Activated effector memory CD4-positive, alpha-beta T cell treated with anti-CD3 and anti-CD28 coated beads, Interleukin-2, amount 50 U/mL, for 16 hours (primary cell): ENCODE measurements at places on chromosomes 12 and 14.
A peak's percentile ranks its signal among the peaks of the same experiment; 100 is the strongest.

DNA sequence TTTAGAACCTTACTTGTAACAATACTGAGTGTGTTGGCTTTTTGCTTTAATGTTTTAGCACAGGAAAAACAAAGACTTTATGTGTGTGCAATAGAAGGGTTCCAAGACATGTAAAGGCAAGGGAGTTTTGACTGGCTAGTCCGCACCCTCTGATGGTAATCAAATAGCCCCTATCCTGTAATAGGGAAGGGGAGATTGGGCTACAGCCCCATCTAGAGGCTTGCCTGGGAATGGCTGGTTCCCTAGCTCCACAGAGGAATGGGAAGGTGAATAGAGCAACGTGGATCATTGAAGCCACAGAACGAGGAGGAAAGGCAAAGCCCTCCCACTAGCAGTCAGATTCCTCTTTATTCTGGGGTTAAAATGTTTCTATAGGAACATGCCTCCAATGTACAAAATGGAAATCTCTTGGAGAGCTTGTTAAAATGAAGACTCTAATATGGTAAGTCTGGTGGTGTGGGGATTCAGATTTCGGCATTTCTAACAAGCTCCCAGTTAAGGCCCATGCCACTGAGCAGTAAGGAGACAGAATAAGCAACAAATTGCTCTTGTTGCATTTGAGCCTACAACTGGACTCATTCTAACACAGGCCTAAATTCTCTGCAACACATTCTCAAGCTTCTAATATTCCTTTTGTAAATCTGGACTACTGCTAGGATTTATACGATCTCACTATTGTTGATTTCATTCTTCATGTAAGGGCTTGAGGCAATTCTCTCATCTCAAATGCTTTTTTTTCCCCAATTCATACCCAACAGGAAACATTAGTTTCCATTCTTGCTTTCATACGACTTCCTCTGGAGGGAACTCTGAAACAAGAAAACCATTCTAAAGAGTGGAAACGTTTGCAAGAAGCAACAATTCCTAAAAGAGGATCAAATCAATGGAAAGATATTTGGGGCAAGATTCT is 57.1 kb downstream of the NIN start:
- DNase-seq: peak; percentile 71

GRCh38 chr12:112837629-112838197 is 46.2 kb downstream of the RPH3A start:
- no peak for DNase-seq

- no peak for DNase-seq
Observed at GRCh38 chr12:15801770-15802744, 12.9 kb upstream of the EPS8 start.

DNA sequence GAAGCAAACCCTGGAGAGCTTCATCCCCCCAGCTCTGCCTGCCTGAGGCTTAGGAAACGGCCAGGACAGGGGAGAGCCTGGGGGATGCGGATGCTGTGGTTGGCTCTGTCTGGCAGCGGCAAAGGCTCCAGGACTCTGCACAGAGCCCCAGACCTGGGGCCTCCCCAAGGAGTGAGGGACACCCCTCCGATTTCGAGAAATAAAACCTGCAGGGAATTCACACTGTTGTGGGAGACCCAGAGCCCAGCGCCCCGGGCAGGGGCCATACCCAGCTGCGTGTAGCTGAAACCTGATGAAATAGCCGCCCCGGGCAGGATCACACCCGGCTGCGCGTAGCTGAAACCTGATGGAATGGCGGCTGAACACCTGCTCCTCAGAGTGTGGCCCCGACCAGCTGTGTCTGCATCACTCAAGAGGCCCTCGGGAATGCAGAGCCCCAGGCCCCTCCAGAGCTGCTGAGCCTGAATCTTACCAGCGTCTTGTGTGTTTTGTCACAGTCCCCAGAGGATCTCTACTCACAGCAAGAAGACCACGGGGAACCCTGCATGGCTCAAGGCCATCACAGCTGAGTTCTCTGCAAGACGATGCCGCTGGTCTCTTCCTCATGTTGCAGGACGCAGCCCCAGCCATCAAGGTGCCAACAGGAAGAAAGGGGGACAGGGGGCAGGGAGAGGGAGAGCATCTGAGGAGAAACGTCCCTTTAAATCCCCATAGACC is 46.5 kb upstream of the GALNT9 start:
- no peak for DNase-seq

GRCh38 chr12:43332977-43333640 is 218.9 kb downstream of the ADAMTS20 start:
- no peak for DNase-seq

DNA sequence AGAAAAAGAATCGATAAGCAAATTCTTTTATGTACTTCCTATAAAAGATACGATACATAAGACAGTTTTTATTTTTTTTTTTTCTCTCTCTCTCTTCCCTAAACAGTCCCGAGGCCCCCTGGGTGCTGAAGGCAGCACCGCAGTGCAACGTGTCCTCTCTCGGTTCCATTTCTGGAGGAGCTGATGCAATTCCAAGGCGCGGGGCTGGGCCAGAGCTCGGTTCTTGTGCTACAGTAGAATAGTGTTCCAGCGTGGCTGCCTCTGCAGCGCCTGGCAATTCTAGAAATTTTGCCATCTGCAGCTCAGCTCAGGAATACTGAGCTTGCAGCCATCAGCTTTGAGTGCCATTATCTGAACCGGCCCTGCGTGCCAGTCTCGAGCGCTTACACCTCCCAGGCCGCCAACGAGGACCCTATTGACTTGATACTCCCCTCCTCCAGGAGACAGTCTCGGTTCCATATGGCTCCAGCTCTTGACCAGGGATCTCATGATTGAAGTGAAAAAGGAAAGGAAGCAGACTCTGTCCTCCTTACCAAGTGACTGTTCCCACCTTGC is 630 bp downstream of the ALDH1L2 start:
- DNase-seq: no peak

DNA sequence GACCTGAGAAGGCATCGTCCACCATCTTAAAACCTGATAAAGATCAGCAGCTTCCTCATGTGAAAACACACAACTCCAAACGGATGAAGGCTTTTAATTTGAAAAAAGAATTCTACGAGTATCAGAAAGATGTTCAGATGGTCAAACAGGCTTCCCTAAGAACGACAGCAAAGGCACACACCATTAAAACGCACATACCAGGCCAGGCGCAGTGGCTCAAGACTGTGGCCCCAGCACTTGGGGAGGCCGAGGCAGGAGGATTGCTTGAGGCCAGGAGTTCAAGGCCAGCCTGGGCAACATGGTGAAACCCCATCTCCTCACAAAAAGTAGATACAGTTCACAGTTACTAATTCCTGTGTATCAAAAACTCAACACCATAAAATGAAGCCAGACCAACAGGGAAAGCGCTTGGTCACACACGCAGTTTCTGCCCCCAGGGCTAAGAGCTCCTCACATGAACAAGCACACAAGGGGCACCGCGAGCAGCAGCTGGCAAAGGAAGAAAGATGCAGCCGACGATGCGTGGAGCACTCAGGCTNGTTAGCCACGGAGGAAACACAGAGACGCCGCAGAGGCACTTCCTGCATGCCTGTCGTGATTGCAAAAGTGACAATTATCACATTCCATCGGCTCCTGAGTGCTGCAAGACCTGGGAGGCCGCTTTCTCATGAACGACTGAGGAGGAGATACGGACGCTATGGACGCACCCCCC is 78.0 kb downstream of the NOC4L start:
- DNase-seq: peak; percentile 68

DNA sequence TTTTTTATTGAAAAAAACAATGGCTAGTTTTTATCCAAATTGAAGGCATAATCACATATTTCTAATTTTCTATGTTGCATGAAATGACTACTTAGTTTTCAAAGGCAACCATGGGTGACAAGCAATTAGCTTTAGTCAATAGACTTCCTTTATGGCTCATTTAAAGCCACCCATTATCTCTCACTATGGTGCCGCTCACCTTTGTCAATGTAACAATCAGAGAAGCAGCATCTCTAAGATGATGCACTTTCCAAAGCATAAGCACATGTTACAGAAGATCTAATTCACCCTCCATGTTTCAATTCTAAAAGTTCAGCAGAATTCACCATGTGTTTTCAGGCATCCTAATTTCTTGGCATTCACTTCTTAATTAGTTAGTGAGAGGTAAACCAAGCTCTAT is 166.6 kb upstream of the RPL10L start:
- no peak for DNase-seq

- DNase-seq: no peak
Observed at GRCh38 chr12:113189361-113189760, 3.8 kb downstream of the RITA1 start.

GRCh38 chr14:96598332-96598928 is 96.2 kb downstream of the PAPOLA start:
- no peak for DNase-seq

GRCh38 chr14:92841930-92842329 is 47.8 kb downstream of the GOLGA5 start:
- DNase-seq: no peak

DNA sequence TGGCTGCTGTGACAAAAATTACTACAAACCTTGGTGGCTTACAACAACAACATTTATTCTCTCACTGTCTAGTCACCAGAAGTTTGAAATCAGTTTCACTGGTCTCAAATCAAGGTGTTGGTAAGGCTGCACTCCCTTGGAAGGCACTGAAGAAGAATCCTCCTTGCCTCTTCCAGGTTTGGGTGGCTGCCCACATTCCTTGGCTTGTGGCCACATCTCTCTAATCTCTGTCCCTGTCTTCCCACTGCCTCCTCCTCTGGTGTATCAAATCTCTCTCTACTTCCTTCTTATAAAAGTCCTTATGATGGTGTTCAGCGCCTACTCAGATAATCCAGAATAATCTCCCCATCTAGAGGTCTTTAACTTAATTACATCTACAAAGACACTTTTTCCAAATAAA is 31.0 kb downstream of the PLCZ1 start:
- no peak for DNase-seq

DNA sequence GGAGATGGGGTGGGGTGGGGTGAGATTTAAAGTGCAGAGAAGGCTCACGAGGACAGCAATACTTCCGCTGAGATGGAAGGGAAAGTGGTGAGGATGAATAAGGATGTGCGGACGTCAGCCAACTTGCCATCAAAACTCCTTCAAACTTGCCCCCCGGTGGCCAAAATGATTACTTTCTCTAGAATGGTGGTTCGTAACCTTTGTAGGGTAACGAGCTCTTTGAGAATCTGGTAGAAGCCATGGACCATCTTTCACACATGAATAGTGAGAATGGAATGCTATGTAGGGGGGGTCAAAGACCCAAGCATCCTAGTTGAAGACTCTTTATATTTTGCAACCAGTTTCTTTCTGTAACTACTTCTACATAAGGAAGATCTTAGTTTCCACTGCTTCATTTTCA is 245.9 kb upstream of the DDHD1 start:
- no peak for DNase-seq

DNA sequence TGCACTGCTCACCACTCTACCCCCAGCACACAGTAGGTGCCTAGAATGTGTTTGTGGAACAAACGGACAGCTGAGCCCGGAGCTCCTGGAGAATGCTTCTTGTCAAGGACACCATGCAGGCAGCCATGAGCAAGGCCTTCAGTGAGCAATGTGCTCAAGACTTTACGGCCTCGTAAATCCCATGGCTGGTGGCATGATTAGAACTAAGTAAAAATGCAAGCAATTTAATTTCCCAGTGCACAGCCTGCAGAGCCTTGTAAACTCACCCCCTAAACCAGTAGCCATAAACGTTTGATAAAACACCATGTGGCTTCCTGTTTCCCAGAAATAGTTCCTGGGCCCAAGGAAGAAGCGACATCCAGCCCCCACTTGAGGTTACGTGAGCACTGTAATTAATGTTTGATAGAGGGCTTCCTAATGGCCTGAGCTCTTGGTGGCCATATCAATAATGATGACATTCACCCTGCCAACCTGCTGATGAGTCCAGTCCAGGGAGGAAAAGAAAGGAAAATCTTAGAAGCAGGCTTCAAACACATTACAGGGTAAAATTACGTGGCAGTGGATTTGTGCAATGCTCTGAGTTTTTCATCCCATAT is 36.4 kb upstream of the FICD start:
- DNase-seq: no peak

DNA sequence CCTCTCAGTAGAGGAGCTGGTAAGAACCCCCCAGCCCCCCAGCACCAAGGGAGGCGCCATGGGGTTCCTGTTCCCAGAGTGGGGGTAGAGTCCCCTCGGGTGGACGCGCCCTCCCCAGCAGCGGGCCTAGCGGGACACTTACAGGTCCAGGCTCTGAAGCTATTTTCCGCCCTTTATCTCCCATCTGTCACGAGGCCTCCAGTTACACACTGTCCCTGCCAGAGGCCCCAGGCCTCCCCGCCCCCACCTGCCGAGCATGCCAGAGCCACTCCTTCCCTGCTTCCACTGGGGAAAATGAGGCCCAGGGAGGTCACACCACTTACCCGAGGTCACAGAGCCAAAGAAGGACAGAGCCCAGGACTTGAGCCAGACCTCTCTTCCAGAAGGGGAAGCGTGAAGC is 3.1 kb downstream of the C14orf180 start:
- DNase-seq: no peak

DNA sequence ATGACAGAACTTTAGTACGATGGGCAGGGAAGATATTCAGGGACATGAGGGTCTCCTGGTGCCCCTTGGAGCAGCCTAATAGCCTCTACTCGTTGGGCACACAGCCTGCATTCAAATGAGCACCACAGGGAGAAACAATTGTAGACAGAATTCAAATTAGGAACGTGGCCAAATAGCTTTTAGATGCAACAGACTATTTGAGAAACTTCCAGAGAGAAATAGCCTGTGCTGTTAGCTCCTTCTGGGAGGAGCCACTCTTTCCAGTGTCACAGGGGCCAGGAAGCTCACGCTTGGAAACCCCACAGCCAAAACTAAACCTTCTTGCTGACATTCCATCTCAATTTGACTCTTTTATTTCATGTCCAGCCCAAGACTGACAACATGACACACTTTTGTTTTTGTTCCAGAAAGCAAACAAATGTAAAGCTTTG is 114.5 kb downstream of the RPAP3 start:
- no peak for DNase-seq

GRCh38 chr12:70962226-70962794 is 41.8 kb upstream of the PTPRR start:
- no peak for DNase-seq

DNA sequence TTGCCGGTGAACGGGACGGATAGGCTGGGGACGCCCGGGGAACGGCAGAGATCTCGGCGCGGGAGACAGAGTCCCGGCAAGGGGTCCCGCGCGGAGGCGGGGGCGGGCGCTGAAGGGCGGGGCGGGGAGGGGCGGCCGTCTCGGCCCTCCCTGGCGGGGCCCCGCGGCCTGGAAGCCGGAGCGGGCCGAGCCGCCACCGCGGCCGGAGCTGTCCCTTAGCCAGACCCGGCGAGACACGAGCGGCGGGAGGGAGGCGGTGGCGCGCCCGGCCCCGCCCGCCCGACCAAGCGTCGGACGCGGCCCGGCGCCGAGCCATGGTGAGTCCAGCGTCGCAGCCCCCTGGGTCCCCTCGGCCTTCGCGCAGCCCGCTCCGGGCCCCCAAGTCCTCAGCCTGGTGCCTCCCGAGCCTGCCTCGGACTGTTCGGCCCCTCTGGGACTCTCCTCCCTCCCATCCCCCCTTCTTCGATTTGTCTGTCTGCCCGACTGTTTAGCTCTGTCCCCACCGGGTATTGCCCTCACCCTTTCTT is at the start of gene ARHGEF40:
TSS of gene ARHGEF40 (plus strand) at position 222 of the 527 bp plus-strand sequence. CDS start at position 315, 93 bp downstream.
- DNase-seq: peak; percentile 72

- DNase-seq: no peak
Observed at GRCh38 chr12:32780071-32780470, 24.4 kb upstream of the YARS2 start.

- no peak for DNase-seq
Observed at GRCh38 chr12:94954948-94955592, 48.4 kb downstream of the NDUFA12 start.
